RWPE2 (cell line): ENCODE measurements at places on chromosomes 5 and 9.

- no peak for DNase-seq
These were observed 16.4 kb upstream of the C5orf58 start for GRCh38 chr5:170216257-170216864.

DNA sequence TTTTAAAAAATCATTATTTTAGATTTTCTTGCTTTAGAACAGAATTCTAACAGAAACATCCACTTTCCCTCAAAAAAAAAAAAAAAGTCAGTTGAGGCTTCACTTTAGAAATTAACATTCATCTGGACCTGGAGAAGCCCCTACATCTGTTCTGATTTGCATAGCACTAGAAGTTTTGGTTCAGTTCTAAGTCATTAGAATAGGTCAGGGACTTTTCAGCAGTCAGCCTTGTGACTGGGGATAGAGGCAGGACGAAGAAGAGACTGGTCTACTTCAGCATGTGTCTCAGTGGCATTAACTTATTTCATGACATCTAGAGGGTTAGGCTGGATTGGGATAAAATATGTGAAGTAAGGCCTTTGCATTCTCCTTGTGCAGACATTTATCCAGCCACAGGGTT lies 215.8 kb upstream of the DAB2 start:
- DNase-seq: no peak

GRCh38 chr5:131169810-131170539 lies 769 bp upstream of the LYRM7 start:
- DNase-seq: no peak

- DNase-seq: peak; percentile 72
These were observed 7.6 kb upstream of the ZNF474 start for GRCh38 chr5:122121479-122122465.

DNA sequence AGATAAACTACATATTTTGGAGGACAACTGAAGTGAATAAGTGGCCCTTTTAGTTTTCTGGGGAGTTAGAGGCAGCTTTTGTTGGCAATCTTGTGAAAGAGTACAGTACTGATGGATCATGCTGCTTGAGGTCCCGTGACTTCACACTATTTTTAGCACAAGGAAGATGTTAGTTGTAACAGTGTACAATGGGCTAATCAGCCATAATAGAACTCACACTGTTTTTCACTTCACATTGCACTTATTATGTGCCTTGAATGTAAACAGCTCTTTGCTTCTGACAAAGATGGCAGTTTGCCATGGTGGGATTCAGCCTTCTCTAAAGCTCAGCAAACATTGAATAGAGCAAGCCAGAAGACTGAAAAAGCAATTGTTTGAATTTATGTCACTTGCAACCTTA lies 176.7 kb upstream of the ZNF608 start:
- DNase-seq: no peak
